Gastrocnemius medialis (tissue), 4 donors: ENCODE measurements at places on chromosomes 5 and 9. TPM values are rescaled to one million over a fixed set of nuclear protein-coding genes. Genes with fewer than 3 reads are reported as not detected.

- DNase-seq = no peak
Measured at GRCh38 chr5:180230017-180230416, 21.0 kb upstream of the RASGEF1C start.

- no peak for DNase-seq
Measured at GRCh38 chr9:116219686-116220085, 66.1 kb downstream of the PAPPA start.

GRCh38 chr5:35056686-35057085 is 8.9 kb upstream of the AGXT2 start:
- DNase-seq = no peak

DNA sequence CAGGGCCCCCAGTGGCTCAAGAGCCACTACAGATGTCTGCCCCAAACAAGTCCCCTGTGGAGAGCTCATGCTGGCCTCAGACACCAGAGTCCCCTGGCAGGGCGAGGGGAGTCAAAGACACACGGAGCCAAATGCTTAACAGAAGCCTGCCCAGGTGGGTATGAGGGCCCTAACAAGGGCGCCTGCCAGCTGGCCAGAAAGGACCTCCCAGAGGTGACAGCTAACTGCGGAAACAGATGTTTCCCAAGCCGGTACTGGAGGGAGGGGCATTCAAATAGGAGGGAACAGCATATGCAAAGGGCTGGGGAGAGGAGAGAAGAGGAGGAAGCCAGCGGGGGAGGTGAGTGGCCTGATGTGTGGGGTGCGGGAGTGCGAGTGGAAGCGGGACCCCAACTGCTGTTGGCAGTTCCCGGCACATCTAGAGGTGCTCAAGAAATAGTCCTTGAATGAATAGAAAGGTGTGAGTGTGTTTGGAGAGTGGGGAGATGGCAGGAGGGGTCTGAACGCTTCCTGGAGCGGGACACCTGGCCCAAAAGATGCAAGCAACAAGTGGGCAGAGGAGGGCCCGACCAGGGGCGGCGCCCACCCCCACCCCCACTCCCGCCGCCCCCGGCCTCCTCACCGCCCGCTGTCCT is 824 bp downstream of the MXD3 start:
- DNase-seq = peak; percentile 10

DNA sequence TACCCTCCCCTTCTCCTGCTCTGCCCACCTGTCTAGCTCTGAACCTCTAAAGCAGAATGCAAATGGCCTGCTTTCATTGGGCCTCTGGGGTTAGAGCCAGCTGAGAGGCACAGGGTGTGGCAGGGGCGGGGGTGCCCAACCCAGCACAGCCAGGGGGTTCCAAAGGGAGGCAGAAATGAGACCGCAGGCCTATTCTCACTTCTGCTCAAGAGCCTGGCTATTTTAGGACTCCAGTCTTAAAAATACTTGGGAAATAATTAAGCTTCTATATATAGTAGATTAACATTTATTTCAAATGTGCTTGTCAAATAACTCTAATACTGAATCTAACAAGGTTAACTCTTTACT is 5.7 kb downstream of the QSOX2 start:
- no peak for DNase-seq

- DNase-seq = no peak
Measured at GRCh38 chr5:140073296-140073695, 30.2 kb upstream of the NRG2 start.

Gene DDX4
- not detected for total RNA-seq

DNA sequence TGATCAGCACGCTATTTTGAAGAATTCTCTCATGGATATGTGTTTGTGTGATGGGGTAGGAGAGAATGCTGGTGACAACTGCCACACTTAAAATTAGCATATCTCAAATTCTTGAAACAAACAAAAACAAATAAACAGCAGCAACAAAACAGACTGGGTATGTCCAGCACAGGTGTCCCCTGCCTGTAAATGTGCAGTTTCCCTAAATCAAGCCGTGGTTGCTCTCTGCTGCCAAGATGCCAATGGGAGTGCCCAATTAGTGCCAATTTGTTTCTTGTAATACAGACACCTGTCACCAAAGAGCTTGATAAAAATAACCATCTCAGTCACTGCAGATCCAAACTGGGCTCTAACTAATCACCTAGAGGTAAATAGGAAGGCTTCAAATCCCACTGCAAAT is 144.2 kb upstream of the SMARCA2 start:
- DNase-seq = no peak

Gene NUTM2G
- not detected for total RNA-seq

DNA sequence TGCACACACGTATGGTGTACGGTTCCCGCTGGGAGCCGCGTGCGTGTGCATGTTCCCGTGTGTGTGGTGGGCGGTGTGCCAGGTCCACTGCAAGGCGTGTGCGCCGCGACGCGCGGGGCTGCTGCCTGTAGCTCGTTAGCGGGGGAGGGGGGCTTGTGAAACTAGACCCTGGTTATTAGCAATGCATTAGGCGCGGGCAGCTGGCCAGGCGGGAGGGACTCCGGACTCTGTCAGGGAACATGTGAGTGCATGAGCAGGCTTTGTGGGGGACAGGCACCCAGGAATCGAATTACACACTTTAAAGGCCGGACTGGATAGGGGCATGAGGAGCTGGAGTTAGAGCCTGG is 32.2 kb upstream of the ENHO start:
- DNase-seq = no peak

- no peak for DNase-seq
Measured at GRCh38 chr9:28923351-28923750, 1350.1 kb upstream of the C9orf72 start.

DNA sequence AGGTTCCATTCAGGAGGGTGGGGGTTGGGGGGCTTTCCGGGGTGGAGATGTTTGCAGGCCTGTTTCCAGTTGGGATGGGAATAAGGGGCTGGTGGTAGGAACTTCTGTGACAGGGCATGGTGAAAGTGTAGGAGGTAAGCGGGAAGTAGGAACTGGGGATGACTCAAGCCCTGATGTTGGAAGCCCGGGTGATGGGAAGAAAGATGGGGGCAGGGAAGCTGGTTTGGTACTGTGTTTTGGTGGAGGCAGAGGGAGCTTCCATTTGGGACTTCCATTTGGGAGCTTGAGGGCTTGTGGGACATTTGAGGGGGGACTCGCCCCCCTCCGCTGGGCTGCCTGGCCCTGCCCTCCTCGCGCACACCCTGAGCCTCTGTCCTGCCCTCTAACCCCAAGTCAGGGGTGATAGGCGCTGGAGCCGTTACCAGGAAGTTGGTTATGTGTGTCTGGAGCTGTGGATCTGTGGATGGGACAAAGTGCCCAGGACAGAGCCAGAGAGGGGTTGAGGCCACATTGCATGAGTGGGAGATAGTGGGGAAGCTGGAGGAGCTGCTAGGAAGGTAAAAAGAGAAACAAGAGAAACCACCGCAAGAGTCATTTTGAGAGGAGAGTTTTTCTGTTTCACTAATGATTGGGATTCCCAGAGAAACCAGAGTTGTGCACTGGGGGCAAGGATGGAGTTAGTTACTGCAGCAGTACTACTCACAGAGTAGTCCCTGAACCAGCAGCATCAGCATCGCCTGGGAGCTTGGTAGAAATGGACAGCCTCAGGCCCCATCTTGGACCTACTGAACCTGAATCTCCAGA is 6.6 kb downstream of the RGS14 start:
- no peak for DNase-seq

DNA sequence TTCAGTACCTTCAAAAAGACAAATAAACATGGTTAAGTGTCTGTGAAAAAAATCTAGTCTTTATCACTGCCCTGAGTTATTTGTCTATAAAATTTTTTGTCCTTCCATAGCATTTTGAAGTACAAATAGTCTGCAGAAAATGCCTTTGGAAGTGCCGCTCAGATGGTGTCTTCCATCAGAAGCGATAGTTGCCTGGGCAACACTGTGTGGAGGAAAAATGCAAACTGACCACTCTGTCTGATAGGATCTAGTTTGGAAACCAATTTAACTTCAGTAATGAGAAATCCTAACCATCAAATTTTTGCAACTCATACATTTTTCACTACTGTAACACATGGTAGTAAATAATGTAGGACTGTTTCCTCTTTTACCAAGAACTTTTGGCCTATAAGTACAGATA is 449.9 kb downstream of the PRELID2 start:
- DNase-seq = no peak

Gene LSM11
- 1.1 TPM for total RNA-seq

DNA sequence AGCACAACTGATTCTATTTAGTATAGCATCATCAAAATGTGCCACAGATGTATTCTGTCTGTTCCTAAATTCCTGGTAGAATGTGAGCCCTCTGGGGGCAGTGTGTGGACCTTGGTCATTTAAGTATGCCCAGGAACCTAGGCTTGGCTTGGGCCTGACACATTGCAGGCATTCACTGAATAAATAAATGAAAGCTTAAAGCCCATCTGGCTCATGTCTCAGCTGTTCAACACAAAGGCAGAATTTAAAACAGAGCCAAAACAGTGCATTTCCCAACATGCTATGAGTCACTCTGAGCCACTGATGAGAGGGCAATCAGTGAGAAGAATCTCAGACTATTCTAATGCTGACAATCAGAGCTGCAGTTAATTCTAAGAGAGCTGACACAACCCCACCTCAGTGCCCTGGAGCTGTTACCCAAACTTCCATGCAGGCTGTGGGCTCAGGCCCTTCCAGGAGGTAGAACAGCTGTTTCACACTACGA is 8.1 kb downstream of the FAM193B start:
- peak; percentile 81 for DNase-seq

Gene RASGRF2
- 3.6 TPM for total RNA-seq
